Dorsolateral prefrontal cortex (tissue), 122 donors: ENCODE measurements at places on chromosomes 5 and 9.

GRCh38 chr9:129327552-129328328 lies 149.7 kb upstream of the IER5L start:
- DNase-seq = no peak

- no peak for DNase-seq
These were observed 246.8 kb downstream of the ARHGAP26 start for GRCh38 chr5:143016777-143017516.

DNA sequence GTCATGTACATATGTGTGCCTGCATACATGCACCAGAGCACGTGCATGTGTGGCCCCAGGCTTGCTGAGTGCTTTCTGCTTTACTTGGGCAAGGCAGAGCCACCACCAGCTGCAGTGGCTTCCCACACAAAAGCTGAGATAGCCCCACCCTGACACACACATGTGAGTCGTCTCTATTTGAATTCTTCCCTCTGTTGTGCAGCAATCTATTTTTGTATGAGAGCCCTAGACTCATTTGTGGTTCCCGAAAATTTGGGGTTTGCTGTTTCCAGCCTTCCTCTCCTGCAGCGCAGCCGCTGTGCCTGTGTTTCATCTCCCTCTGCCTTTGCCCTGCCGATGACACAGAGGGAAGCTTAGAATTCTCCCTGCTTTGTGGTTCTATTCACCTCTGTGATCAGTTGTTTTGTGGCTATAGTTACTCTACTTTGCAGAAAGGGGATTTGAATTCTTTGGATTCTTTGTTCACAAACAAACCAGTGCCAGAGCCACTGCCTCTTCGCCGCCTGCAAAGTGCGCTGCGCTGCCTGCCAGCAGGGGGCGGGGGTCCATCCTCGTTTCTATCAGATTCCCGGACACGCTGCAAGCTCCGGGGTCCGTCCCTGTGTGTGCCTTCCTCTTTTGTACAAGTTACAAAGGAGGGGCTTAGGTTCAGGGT lies 95.8 kb upstream of the DAP start:
- peak; percentile 77 for DNase-seq

GRCh38 chr5:80753712-80754111 lies 98.9 kb upstream of the DHFR start:
- DNase-seq = no peak

GRCh38 chr5:174294891-174295620 lies 249.6 kb downstream of the NSG2 start:
- no peak for DNase-seq

DNA sequence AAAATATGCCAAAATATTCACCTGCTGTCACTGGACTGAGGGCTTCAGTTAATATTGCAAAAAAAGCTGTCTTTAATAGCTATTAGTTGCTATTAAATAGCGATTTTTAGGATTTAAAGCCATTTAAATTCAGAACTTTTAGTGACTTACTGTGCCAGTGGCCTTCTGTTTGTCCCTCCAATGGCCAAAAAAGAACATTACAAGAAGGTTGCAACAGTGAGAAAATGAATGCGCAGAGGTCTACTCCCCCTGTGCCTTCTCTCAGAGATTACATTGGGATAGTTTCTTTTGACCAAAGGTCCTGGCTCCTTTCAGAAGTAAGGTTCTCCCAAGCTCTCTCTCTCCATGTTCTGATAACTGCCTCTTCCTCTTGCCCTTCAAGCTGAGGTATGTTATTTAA lies 930.3 kb upstream of the ARRDC3 start:
- DNase-seq = no peak

DNA sequence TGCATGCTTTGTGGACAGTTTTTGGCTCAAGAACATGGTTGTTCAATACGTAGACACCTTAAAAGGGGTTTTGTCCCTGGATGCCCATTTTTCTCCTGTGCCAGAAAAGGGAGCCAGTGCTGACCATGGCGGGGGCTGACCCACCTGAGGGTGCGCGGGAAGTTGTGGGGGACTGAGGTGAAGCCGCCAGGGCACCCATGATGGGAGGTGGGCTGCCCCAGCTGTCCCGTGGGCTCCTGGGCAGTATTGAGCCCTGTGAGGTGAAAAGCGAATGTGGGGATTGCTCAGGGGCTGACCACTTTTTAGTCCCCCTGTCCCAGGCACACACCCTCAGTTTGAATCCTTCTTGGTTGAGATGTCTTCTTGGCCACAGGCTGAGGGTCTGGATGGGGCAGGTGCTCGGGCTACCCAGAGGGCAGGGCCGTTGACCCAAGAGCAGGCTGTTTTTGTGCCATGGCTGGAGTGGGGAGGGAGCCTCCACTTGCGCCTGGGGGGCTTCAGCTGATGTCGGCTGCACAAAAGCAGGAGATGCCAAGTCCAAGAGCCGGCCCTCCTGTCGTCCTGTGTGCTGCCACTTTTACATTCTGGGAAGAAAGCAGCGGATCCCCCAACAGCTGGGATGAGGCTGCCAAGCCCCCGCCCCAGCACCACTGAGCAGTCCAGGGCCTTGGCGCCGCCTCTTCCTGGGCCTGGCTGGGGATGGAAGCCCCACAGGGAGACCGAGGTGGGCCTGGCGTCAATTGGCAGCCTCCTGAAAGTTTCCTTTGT lies 120.1 kb downstream of the WNK2 start:
- peak; percentile 41 for DNase-seq

GRCh38 chr5:139138809-139139208 lies 59.4 kb downstream of the SIL1 start:
- peak; percentile 66 for DNase-seq

GRCh38 chr5:172717481-172718195 lies 53.4 kb downstream of the DUSP1 start:
- no peak for DNase-seq

DNA sequence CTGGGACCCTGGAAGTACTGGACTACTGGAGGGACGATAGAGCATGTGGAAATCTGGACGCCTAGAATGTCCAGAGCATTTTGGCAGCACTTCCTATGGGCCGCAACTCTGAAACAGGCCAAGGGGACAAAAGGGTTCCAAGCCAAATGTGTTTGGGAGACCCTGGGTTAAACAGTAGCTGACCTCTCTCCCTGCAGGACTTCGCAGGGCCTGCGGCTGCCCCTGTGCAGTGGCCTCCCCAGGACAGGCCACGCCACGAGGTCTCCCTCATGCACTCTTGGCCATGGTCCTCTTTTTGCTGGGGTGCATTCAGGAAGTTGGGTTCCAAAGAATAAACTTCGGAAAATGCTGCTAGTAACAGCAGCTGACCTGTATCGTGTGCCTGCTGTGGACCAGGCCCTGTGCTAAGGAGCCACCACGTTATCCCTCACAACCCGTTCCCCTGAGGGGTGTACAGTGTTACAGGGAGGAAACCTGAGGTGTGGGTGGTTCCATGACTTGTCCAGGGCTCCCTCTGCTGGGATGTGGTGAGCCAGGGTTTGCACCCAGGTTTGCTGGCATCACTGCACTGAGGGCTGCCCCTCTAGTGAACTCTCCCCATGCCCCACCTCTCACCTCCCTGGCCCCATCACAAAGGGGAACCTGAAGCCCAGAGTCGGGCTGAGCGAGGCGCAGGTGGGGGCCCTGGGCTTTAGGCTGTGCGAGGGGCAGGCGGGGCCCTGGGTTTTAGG lies 79.4 kb downstream of the AMBP start:
- DNase-seq = no peak

- no peak for DNase-seq
These were observed 47.3 kb upstream of the ACTBL2 start for GRCh38 chr5:57529864-57530263.

- DNase-seq = no peak
These were observed 22.0 kb downstream of the EXOC3 start for GRCh38 chr5:464843-465590.

GRCh38 chr9:123225995-123226394 lies 42.4 kb downstream of the STRBP start:
- no peak for DNase-seq

GRCh38 chr5:151202381-151203139 lies 21.3 kb downstream of the CCDC69 start:
- DNase-seq = no peak

DNA sequence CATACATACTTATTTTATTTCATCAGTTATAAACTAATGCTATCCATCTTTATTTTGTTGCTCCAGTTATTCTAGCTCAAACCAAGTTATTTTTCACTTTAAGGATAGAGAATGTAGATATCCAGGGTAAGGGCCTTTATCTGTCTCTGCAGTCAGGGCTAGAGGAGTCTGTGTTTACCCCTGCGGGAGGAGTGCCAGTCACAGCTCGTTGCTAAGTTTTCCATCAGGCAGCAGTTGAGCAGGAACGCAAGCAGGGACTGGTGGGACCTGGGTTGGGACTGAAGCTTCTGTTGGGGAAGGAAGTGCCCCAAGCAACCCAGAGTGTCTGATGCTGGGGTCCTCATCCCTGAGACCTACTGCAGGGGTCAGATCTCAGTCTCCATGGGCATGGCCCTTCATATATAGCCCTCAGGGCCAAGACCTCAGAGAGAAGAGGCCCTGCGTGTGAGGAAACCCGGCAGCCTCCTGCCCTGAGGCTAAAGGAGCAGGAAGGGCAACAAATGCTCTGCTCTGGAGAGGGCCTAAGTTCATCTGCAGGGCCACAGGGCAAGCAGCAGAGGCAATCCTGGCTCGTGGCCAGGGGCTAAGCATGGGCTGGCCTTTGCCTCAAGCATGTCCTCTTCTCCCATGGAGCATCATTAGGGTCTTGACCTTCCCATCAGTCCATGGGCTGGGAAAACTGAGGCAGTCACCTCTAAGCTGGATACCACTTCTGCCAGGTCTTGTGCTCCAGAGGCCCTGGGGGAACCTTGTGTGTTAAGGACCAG lies 6.6 kb downstream of the SLC22A4 start:
- DNase-seq = no peak

- no peak for DNase-seq
These were observed 356.3 kb upstream of the SMARCA2 start for GRCh38 chr9:1658661-1659362.

- no peak for DNase-seq
These were observed 543.4 kb upstream of the COX7C start for GRCh38 chr5:86074297-86074696.

- no peak for DNase-seq
These were observed 55.7 kb upstream of the SPDL1 start for GRCh38 chr5:169527863-169528262.

DNA sequence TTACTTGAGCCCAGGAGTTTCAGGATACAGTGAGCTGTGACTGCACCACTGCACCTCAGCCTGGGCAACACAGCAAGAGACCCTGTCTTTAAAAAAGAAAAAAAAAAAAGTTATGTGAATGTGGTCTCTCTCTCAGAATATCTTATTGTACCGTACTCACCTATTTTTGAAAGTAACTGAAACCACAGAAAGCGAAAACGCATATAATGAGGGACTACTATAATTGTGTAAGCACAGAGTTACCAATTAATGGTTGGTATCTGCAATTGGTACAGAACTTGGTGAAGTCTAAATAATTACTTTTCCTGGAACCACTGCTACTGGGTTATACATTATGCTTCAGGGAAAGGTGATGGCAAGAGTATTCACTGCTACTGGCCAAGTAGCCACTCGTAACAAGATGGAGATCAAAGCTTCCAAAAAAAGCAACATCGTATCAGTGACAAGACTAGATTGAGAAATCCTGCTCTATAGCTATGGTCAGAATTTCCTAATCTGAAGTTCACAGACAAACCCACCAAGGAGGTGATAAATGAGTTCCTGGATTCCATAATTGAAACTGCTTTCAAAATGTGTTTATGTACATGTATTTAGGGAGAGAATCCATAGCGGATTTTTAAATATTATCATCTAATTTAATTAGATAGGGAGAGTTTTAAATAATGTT lies 82.7 kb downstream of the NR6A1 start:
- DNase-seq = no peak

DNA sequence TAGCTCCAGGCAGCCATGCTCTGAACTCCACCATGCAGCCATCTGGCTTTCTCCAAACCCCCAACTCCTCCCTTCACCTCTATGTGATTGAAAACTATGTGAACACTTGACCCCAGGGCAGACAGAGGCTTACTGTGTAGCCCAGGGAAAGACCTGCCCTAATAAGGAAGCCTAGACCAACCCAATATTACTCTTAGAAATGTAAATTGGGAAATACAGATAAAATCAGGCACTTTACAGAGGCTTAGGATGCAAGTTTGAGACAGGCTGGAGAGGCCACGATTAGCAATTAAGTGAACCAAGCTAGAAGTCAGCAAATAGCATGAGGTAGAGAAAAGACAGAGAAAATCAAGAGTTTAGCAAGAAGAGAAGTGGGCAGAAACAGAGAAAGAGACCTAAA lies 141.7 kb upstream of the ABCA1 start:
- DNase-seq = no peak

- DNase-seq = no peak
These were observed 190.7 kb downstream of the MAPKAP1 start for GRCh38 chr9:125515983-125516940.

- no peak for DNase-seq
These were observed 30.7 kb upstream of the MYOT start for GRCh38 chr5:137836997-137837396.

DNA sequence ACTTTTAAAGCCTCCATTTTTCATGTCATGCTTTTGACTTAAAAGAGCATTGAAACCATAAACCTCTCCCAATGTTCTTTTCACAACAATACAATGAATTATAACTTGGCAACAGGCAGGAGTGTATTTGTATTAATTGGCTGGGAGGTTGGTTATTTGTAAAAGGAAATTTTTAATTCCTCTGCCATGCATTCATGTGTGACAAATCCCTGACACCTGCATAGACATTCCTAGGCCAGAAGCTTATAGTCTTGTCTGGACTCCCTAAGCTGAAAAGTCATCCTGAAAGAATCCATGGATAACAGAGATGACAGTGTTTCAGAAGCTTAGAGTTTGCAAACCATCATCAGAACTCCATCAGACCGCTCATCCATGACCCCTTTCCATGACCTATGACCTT lies 76.3 kb upstream of the PTGER4 start:
- no peak for DNase-seq

DNA sequence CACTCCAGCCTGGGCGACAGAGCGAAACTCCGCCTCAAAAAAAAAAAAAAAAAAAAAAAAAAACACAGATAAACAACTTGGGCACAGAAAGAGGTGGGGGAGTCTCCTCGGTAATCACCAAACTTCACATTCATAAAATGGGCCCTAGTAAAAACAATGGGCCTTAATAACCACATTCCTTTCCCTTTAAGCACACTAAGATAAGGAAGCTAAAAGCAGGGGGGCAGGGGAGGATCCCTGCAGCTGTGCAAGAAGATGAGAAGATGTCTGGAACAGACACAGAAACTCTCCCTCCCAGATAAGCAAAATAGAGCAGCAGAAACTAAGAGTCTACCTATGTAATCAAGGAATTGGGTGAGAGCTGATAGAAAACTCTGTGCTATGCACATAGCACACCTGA lies 111.2 kb upstream of the FAM174A start:
- no peak for DNase-seq

DNA sequence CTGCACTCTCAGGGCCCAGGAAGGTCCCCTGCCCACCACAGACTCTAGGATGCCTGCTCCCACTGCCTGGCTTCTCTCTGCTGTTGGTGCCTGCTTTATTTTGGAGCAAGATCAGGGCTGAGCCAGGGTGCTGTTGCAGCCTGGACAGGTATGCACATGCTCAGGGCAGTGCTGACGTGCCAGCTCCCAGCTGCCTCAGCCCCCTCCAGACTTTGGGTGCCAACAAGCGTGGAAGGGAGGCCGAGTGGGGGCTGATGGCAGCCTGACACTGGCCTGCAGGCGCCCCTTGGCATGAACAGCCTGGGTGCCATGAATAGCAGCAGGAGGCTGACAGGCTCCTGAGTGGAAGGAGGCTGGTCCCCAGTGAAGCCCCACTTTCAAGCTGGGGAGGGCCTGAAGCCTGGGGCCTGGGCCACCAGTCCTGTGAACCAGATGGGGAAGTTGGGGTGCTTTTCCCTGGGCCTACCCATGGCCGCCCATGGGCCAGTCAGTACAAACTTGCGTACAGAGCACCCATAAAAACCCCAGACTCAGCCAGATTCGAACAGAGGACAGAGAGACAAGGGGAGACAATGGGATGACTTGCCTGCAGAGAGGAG lies 6.8 kb downstream of the AMBP start:
- no peak for DNase-seq

- DNase-seq = no peak
These were observed 74.1 kb downstream of the CFAP95 start for GRCh38 chr9:69894720-69895119.
